ENCODE measurements at places on chromosomes 7 and 10.

- DNase-seq = no peak
Measured at GRCh38 chr10:101780187-101780817, 2.9 kb downstream of the NPM3 start.

DNA sequence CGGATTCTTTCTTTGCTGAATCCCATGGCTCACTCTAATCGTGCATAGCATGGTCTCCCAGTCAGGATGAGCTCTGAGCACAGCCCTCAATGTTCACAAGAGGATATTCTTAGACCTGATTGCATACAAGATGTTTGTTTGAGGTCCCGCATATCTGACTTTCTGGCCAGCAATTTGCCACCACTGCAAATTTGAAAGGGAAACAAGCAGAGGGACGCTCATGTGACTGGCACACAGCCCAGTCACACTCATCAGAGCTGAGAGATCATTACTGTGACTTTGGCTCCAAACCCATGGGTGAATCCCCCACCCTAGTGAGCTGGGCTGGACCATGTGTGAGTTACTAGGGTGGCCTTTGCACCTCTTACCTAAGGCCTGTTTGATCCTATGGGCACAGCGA is 9.9 kb downstream of the TAS2R41 start:
- no peak for DNase-seq

- DNase-seq = no peak
Measured at GRCh38 chr7:42359946-42360345, 122.9 kb upstream of the GLI3 start.

GRCh38 chr7:50359258-50359994 is 54.9 kb downstream of the IKZF1 start:
- DNase-seq = no peak

DNA sequence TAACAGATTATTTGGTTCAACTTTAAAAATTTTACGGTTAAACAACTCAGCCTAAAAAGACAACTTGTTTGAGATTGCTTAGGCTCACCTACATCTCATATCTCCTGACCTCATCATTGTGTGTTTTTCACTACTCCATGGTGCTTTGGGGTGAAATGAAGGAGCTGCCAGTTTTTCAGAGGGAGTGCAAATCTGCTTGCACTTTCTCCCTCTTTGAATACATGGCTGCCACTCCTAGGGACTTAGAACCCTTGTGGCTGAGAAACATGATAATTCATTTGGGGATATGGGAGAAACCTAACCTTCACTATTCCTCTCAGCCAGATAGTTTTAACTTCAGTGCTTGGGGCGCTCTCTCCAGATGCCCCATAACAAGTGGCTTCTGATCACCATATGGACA is 2.7 kb downstream of the CCSER2 start:
- DNase-seq = no peak
